ENCODE measurements at places on chromosomes 2 and 18.
A peak's percentile ranks its signal among the peaks of the same experiment; 100 is the strongest.

- DNase-seq: no peak
Measured at GRCh38 chr2:170396799-170397459, 219.0 kb downstream of the MYO3B start.

DNA sequence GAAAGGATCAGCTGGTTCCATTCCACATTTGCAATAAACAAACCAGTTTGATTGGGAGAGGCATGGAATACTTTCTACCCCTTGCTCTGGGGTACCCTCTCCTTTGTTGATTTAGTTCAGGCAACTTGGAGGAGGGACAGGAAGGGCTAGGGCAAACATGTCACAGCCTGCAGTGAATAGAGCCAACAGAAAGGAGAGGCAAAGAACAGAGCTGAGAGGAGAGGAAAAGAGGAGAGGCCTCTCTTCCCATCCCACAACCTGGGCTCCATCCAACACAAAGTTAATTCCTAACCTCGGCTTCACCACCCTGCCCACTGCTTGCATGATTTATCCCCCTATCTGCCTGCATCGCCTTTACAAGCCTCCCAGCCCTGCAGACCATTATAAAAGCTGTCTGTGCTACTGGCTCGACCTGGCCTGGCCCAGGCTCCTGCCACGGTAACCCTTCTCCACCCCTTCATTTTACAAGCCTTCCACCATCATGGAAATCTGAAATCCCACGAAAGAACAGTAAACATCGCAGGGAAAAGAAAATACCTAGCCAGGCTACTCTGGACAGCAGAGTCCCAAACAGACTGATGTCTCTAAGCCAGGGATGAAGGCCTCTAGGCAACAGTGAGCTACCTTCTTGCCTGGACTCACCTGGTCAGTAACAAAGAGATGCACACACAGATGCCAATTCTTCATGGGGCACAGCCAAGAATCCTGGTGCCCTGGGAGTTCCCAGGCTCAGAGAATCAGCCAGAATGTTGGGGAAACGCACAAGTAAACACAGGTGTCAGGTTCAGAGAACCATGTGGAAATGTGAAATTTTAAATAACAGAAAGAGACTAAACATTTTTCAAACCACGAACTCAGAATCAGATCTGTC is 43.6 kb downstream of the NHEJ1 start:
- DNase-seq: no peak

DNA sequence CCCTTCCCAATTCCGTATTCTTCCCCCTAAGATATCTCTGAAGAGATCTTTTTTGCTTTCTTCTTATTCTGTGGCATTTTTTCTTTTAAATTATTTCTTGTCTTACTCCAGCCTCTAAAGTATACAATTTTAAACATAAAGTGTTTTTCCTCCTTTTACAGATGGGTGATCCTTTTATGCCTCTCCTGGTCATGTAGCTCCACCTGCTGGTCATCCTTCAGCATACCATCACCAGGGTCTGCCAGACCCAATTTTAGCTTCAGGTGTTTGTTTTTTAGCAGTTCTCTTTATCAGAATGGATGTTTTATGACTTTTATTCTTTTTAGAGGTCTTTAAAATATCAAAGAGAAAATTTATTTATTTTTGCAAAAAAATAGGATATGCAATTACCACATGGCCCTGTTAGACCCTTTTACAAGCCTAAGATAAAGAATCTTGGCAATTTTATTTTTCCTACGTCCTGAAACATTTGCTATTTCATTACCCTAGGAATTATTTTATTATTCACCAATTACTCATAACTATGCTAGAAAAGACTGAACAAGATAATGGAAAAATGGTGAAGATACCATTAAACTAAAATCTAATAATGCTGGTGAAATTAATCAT is 55.5 kb downstream of the PIGN start:
- DNase-seq: peak; percentile 56

- no peak for DNase-seq
Measured at GRCh38 chr2:29022679-29023078, 41.6 kb downstream of the TOGARAM2 start.

DNA sequence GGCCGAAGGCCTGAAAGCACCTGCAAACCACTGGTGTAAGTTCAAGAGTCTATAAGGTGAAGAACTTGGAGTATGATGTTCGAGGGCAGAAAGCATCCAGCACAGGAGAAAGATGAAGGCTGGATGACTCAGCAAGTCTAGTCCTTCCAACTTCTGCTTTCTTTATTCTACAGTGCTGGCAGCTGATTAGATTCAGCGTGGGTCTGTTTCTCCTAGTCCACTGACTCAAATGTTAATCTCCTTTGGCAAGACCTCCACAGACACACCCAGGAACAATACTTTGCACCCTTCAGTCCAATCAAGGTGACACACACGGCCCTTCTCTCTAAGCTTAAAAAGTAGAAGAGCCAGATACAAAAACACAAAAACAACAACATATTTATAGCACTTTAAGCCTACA is 43.4 kb downstream of the NMS start:
- no peak for DNase-seq

DNA sequence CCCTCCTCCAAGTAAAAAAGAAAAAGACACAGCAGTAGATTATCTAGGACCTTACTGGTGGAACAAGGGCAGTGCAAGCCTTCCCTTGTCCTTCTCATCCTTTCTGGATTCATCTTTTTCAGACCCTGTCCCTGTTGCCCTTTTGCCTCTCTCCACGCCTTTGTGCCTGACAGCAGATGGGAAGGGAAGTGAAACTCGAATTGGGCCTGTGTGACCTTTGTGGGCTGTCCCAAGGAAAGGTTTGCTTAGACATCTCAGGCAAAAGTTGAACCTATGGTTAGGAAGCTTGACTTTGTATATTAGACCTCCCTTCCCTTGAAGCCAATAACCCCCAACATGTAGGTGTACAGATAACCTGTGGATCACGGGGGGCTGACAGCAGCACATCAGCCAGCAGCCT is 185.3 kb downstream of the PRKCE start:
- DNase-seq: no peak

DNA sequence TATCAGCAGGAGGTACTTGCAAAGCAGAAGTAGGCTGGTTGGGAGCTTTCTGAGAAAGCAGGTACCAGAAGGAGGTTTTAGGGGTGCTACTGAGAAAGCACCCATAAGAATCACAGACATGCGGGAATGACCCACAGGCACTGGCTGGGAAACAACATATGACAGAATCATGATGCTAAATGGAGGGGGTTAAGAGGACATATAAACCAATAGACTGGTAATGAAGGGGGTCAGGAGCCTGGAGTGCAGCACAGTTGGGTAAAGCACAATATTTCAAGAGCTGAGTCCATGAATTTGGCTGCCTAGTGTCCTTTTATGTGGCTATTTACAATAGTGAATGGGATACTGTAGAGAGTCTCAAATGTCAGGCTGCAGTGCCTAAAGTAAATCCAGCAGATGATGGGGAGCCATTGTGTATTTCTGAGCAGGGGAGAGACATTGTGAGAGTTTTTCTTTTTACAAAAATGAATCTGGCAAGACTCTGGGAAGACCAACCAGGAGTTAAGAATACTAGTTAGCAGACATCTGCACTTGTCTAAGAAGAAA is 27.6 kb upstream of the GMCL1 start:
- no peak for DNase-seq

DNA sequence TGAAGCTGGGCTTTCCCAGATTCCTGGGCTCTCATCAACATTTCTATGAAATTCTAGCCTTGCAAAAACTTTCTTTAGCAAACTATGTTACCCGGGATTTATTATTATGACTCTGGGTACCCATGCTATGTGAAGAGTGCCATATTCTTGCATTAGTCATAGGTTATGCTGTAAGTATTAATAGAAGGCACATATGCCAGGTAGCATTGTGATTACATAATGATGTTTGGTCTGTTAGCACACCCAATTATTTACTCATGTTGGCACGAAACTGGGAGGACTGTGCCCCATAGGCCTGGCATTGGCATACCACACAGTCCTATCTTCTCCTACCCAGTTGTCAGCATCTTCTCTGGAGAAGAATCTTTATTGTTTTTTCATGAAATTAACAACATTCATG is 171.0 kb downstream of the SLC4A3 start:
- DNase-seq: no peak

GRCh38 chr2:133844214-133844892 is 276.1 kb upstream of the NCKAP5 start:
- DNase-seq: peak; percentile 44

GRCh38 chr2:37417321-37417720 is 72.9 kb downstream of the QPCT start:
- DNase-seq: no peak

- DNase-seq: no peak
Measured at GRCh38 chr2:241935314-241935713, 65.8 kb downstream of the RTP5 start.

- DNase-seq: no peak
Measured at GRCh38 chr18:38644875-38645641, 1079.5 kb upstream of the CELF4 start.

GRCh38 chr18:457521-458412 is 42.7 kb downstream of the COLEC12 start:
- no peak for DNase-seq

DNA sequence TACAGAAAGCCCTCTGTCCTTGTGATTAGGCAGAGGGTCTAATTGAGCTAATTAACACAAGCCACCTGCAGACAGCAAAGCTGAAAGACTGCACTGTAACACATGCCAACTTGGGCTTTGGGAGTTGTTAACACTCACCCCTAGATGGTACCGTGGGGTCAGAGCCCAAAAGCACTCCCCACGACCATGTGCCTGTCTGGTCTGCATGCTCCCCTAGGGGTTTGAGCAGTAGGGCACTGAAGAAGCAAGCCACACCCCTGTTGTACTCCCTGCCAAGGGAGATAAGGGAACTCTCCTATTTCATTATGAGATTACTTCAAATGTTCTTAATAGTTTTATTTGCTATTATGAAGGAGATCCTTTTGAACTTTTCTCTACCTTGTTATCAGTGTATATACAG is 560.1 kb upstream of the FSHR start:
- DNase-seq: no peak

DNA sequence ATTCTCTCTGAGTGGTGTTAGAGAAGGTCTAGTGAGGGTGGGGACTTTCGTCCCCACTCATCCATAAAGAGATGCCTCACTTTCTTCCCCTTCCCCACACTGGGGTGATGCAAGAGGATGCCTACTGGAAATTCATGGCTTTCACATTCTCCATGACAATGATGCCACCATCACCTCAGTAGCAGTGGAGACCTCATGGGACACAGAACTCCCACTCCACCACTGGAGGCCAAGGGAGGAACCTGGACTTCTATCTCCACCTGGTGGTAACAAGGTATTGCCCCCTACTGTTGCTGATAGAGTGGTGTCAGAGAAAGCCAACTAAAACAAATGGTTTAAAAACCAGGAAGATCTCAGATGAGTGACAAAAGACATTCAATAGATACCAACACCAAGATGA is 110.9 kb downstream of the INHBB start:
- no peak for DNase-seq

DNA sequence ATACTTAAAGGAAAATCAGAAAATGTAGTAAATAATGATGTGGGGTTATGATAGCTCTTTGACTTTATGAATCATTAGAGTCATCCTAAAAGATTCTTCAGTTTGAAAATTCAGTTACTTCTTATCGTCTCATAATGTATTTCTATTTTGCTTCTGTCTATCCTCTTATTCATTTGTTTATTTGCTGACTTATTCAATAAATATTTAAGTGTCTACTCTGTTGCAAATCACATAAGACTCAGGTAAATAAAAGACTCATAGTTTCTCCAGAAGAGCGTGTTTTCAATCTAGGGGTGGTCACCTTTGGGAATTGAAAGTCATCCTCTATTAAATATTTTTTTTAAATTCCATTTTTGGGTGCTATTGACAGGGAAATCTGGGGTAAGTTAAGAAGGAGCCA is 69.1 kb upstream of the RBMS1 start:
- DNase-seq: no peak

- DNase-seq: no peak
Measured at GRCh38 chr2:42755191-42755880, 8.6 kb downstream of the OXER1 start.

DNA sequence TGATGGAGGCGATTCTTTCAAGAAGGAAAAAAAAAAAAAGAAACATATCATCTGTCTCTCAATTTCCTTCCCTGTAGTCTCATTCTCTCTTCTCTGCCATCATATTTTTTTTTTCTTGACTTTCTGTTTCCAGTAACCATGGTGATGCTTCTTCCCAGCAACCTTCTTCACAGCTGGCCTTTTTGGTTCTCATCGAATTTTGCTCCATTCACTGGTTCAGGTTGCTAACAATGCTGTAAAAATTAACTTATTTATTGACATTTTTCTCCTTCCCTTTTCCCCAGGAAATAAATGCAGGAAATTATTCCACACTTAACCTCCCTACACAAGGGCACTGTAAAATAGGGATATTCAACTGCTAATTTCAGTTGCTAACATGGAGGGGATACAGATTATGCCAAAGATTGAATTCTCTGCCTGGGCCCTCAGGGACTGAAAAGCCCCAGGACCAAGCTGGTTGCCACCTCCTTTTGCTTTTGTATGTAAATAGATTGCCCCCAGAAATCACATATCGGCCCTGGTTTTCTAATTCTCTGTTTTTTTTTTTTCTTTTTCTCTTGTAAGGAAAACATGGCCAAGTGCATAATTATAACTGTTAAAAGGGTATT is 154.7 kb downstream of the MAP2 start:
- no peak for DNase-seq

- DNase-seq: no peak
Measured at GRCh38 chr2:141692829-141693228, 438.0 kb downstream of the LRP1B start.

DNA sequence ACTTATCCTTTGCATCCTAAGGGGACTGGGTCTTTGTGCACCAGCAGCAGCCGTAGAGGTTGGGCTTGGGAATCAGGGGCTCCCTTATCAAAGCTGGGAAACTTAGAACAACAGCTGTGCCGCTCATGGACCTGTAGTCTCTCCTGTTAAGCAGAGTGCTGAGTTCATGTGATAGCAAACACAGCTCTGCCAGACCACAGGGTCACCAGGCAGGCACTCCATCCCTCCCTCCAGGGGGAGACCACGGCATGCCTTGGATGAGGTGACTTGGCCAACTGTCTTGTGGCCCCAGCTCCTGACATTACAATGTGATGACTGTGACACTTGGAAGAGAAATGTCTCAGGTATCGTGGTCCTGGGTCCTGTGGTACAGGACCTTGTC is 60.0 kb downstream of the DGKD start:
- DNase-seq: no peak

DNA sequence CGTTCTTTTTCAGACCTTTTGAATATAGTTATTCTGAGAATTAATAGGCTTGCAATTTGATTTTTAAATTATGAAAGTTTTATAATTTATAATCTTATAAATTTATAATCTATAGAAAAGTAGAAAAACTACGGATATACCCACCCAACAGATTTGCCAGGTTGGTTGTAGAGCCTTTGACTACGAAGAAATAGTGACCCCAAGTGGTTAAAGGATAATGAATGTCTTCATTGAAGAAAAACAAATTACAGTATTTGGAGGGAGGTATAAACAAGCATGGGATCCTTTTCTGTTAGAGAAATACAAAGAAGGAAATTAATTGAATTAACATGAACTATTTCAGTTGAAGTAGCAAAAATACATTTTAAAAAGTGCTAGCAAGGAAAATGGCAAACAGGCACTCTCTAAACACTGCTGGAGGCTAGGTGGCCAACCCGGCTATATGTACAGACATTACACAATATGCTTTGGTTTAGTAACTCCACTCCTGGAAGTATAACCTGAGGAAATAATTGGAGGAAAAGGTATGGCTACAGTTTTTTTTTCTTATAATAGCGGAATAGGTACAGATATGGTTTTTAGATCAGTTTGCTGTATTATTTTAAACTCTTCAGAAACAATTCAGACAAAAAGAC is 110.9 kb downstream of the MIB1 start:
- DNase-seq: no peak

Data from activated gamma-delta T cell treated with Interleukin-2 at 50 U/mL for 16 hours (primary cell).